ENCODE measurements at places on chromosomes 5 and 9.
A peak's percentile ranks its signal among the peaks of the same experiment; 100 is the strongest.

- no peak for DNase-seq
Observed at GRCh38 chr5:93704996-93705395, 36.4 kb downstream of the POU5F2 start.

- no peak for DNase-seq
Observed at GRCh38 chr5:169336242-169336641, 35.3 kb upstream of the SLIT3 start.

GRCh38 chr5:116365006-116365496 lies 209.6 kb downstream of the SEMA6A start:
- no peak for DNase-seq

- no peak for DNase-seq
Observed at GRCh38 chr5:179162351-179163235, 102.4 kb downstream of the ZNF354C start.

DNA sequence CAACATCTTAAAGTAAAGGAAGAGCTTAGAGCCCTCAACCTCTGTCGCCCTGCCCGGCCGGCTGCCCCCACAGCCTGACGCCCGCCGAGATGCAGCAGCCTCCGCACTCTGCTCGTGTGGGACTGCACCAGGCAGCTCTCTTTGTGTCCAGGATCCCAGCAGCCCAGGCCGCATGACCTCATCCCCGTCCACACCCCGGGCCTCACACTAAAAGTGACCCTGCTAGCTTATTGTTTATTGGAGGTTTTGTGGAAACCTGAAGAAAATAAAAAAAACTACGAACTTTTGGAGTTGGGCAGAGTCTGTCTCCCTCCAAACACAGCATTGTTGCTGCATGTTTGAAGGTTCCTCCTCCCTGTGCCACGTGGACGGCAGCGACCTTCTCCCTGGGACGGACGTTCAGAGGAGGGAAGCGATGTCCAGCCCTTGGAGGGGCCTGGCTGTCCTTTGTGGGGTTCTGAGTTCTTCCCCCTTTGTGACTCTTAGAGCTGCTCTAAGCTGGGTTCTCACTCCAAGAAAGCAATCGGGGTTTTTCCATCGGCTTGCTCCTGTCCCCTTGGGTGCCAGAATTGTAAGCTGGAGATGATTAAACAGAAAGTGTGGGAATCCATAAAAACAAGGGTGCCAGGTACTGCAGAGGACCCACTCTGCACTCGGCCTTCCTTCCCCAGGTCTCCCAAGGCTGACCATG lies 103.5 kb upstream of the COL5A1 start:
- DNase-seq: no peak

DNA sequence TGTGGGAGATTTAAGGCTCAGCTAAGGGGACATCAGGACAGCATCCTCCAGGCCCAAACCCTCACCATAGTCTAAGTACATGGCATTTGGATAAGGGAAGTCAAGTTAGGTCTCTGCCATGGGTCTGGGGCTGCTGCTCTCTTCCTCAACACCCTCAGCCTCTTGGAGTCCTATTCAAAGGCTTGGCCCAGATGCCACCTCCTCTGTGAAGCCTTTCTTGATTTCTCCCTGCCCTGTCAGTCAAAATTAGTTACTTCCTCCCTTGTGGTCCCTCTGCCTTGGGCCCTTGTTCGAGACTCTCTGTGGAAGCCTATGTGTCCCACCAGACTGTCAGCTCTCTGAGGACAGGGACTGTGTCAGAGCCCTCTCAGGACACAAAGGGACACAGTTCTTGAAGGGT lies 17.7 kb upstream of the DAB2IP start:
- DNase-seq: no peak

GRCh38 chr5:78698191-78698791 lies 49.7 kb upstream of the LHFPL2 start:
- peak; percentile 81 for DNase-seq

GRCh38 chr9:114849450-114849849 lies 43.6 kb upstream of the TNFSF15 start:
- DNase-seq: no peak

- no peak for DNase-seq
Observed at GRCh38 chr5:105807290-105807689, 1863.4 kb downstream of the EFNA5 start.

GRCh38 chr9:71279151-71279739 lies 157.8 kb upstream of the TRPM3 start:
- DNase-seq: no peak

- no peak for DNase-seq
Observed at GRCh38 chr5:7347377-7347776, 48.6 kb upstream of the ADCY2 start.

- DNase-seq: no peak
Observed at GRCh38 chr5:150302301-150303069, at the start of gene ARSI. Gene ARSI, minus strand, starts transcription at chr5:150302905. Its CDS starts 532 bp downstream, at chr5:150302373.

DNA sequence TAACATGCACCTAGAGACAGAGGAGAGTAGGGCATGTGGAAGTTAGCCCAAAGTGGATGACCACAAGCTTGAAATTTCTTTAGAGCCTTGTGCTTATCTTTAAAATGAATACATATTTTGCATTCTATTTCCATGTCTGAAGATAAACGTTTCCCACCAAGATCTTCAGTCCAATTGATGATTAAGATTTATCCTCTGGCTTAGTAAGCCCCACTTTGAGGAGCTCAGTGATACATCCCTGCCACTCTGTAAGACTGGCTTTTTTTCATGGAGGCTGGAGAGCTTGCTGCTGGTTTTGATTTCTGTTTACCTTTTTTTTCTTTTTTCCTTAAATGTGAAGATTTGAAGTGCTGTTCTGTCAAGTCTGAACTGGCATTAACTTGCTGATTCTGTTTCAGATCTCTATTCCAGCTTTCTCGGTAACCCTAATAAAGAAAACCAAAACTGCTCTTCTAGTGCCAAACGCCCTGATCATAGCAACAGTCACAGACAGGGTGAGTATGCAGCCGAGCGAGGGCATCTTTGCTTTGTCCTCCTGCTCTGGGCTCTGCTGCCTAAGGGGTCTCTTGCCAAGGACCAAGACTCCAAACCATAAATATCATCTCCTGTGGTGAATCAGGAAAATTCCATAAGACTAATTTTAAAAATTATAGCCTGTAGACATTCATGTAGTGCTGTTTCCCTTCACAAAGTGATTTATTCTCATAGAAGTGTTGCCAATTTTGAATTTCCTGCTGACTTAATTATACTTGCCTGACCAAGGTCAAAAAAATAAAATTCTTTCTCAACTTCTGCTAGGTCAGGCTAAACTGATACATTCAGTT lies 54.3 kb downstream of the GRAMD2B start:
- DNase-seq: no peak

GRCh38 chr5:95903838-95904237 lies 57.8 kb downstream of the ELL2 start:
- DNase-seq: no peak

DNA sequence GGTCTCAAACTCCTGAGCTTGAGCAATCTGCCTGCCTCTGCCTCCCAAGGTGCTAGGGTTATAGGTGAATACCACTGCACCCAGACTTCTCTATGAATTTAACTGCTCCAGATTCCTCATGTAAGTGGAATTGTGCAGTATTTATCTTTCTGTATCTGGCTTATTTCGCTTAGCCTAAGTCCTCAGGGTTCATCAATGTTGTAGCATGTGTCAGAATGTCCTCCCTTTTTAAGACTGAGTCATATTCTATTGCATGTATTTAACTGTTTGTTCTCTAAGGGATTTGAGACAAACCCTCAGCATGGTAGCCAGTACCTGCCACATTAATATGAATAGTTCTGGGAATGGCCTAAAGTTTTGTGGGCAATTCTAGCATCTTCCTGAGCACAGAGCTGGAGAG lies 53.9 kb upstream of the TUT7 start:
- no peak for DNase-seq

DNA sequence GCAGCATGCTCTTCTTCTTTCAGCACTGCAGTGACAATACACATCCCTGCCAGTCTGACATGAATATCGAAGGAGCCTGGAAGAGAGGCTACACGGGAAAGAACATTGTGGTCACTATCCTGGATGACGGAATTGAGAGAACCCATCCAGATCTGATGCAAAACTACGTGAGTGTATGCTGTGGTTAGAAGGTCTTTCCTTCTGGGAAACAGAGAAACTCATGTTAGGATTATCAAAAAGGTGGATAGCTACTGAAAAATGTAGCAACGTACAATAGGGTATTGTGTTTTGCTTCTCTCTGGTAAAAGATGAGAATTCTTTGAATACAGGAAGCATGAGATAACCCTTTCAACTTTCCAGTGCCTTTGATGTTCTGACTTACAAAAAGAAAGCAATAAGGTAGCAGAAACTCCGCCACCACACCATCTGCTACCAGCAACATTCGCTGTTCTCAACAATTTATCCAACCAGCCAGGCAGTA lies 133.3 kb downstream of the PCSK5 start:
- DNase-seq: no peak

DNA sequence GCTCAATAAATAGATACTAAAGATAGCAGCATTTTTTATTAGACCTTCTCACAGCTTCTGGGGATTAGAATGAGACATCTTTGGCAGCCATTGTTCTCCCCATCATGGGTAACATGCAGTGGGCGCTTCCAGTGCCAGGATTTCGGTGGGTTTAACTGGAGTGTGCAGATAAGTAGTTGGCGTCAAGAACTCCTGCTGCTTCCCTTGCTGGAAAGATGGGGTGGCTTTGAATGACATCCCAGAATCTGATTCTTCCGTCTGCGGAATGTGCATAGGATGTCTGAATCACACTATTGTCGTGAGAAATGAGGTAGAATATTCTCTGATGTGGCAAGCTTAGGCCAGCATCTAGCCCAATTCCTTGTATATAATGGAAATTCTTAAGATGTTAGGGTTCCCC lies 7.3 kb downstream of the SFXN1 start:
- DNase-seq: no peak

- no peak for DNase-seq
Observed at GRCh38 chr9:79637177-79637925, 65.6 kb downstream of the TLE4 start.

- no peak for DNase-seq
Observed at GRCh38 chr9:125642311-125642710, 64.7 kb downstream of the MAPKAP1 start.

GRCh38 chr9:135664266-135664665 lies 1.2 kb downstream of the LCN9 start:
- no peak for DNase-seq

DNA sequence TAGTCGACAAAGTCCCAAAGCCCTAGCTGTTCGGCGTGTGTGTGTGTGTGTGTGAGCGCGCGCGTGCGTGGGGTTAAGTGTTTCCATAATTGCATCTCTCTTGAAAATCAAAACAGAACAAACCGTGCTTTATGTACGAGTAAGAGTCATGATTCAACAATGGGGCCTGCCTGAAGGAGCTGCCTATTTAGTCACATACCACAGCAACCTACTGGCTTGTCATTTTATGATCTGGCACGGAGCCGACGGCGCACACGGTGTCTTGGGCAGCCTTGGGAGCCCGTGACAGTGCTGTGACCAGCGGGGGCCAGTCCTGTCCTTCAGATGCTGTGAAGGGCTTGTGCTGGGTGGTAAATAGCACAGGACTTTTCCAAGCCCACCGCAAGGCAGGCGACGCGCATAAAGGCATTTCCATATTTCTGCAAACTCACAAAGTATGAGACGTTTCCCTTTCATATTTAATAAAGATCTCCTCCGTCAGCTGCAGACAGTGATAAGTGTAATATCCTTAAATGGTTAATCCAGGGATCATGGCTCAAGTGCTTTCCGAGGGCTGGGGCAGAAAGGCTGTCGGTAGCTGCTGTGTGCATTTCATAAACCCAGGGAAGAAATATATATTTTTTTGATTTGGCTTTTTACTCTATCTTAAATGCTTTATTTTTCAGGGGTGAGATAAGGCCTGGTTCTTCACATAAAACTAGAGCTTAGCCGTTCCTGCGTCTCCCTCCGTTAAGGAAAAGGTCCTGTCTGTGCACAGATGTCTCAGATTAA lies 270.2 kb upstream of the IRX1 start:
- no peak for DNase-seq

GRCh38 chr5:66553916-66554575 lies 42.1 kb upstream of the MAST4 start:
- peak; percentile 14 for DNase-seq

DNA sequence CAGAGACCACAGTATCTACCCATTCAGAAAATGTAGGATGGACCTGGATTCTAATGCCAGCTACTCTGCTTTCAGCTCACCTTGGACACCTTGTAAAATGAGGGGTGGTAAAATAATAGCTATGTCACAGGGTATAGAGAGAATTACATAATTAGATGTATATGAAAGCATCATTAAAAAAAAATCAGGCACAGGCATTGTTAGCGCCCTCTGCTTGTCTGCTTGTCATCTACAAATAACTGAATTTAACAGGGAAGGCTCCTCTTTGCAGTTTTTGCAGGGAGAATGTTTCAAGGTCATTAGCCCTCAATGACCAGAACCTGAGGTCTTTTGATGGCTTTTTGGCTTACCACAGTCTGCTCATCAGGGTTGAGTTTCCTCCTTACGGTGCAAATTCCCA lies 58.0 kb downstream of the GPR21 start:
- no peak for DNase-seq

GRCh38 chr5:72383280-72383679 lies 63.1 kb downstream of the PTCD2 start:
- no peak for DNase-seq

DNA sequence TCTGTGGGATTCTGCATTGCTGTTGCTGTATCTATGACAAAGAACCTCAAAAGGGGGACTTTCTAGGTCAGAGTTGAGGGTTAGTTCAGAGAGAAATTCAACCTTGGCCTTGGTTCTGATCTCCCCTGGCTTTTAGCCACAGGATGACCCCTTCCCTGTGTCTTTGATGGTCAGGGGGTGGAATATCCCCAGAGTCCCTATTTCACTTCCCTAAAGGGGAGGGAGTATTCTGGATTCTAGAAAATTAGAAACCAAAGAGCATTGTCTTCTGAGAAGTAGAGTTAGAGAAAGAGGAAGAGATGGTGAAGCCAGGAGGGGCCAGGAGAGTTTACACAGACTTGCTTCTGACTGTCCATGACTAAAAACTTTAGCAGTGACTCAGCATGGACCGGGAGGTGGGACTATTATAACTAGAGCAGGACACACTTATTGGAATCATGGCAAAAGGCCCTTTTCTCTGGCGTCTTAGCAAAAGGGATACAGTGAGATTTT lies 56.2 kb upstream of the LPAR1 start:
- no peak for DNase-seq

- no peak for DNase-seq
Observed at GRCh38 chr5:72234265-72234700, 85.8 kb downstream of the MRPS27 start.

DNA sequence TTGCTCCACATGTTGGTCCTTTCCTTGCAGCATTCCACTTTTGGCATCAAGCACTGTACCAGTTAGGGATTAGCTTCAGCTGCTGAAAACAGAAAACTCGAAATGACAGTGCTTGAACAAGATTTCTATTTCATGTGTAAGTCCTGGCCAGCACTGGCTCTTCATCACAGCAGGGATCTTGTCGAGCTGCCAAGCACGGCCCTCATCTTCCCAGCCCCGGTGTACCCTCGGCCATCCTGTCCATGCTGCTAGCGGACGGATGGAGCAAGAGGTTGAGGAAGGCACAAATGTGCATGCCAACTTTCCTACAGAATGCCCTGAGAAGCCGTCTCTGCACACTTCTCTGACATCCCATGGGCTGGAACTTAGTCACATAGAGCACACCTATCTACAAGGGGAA lies 130.6 kb downstream of the TENT4A start:
- DNase-seq: no peak

- DNase-seq: no peak
Observed at GRCh38 chr5:74767579-74767913, 497 bp downstream of the NSA2 start.

- no peak for DNase-seq
Observed at GRCh38 chr9:135268981-135269380, 181.5 kb downstream of the OLFM1 start.

GRCh38 chr5:33367416-33367815 lies 73.3 kb upstream of the TARS1 start:
- DNase-seq: no peak

All from forelimb muscle (tissue), 1 donor.